ENCODE measurements at places on chromosomes 4 and X.
A peak's percentile ranks its signal among the peaks of the same experiment; 100 is the strongest.

- DNase-seq = no peak
Measured at GRCh38 chr4:180280726-180281297, 1962.4 kb upstream of the TENM3 start.

DNA sequence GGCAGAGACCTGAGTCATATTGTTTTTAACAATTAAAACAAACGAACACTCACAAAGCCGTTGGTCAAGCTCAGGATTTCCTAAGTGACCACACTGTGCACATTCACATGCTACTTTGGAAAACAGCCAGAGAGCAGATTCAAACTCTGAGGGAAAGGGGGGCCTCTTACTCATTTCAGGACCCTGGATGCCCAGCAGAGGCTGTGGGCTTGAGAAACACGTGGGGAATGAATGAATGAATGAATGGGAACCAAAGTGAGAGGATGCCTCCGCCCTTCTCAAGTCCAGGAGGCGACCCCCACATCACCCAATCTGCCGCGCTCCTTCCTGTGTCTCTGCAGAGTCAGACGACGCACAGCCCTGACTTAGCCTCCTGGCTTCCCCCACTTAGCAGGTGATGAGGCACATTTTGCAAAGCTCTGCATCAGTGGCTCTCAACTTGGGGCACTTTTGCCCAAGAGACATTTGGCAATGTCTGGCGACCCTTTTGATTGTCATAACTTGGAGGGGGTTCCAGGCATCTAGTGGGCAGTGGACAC, 76.0 kb downstream of the ABLIM2 start:
- no peak for DNase-seq

DNA sequence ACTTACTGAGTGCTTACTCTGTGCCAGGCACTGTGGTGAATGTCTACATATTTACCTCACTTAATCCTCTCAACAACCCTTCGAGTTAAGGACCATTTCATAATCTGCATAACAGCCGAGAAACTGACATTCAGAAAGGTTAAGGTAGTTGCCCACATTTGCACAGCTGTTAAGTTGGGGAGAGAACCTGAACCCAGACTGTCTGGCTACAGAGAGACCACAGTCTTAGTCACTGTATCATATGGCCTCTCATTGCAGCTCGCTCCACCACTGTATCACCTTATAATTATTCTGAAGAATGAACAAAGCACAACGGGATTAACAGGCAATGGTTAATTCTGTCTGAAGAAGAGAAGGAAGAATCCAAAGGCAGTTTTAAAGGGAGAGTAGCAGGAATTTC, 98.5 kb downstream of the ADGRA3 start:
- no peak for DNase-seq

- peak; percentile 72 for DNase-seq
Measured at GRCh38 chrX:14095702-14096101, 66.0 kb upstream of the GEMIN8 start.

DNA sequence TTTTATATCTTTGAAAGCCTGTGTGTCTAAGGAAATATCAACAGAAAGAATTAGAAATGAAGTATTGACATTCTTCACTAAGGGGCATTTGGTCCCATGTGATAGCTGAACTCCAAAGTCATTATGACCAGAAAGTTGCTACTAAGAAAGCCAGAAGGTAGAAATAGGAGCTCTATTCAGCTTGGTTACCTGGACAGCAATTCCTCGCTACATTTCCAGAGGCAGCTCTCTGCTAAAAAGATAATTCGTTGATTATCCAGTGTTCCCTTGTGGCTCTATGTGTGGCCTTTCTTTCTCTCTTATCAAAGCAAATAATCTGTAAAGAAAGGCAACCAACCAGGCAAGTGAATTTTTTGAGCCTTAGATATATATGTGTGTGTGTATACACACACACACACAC, 341.3 kb downstream of the ADGRL3 start:
- DNase-seq = no peak

GRCh38 chr4:3521621-3522325, 10.4 kb downstream of the LRPAP1 start:
- DNase-seq = no peak

- no peak for DNase-seq
Measured at GRCh38 chrX:132559101-132559500, 70.3 kb upstream of the MBNL3 start.

- DNase-seq = no peak
Measured at GRCh38 chrX:10120828-10121227, 35.9 kb upstream of the CLCN4 start.

GRCh38 chr4:4922441-4922840, 63.0 kb downstream of the MSX1 start:
- DNase-seq = no peak

GRCh38 chr4:138241281-138242075, 671 bp downstream of the SLC7A11 start:
- peak; percentile 21 for DNase-seq

DNA sequence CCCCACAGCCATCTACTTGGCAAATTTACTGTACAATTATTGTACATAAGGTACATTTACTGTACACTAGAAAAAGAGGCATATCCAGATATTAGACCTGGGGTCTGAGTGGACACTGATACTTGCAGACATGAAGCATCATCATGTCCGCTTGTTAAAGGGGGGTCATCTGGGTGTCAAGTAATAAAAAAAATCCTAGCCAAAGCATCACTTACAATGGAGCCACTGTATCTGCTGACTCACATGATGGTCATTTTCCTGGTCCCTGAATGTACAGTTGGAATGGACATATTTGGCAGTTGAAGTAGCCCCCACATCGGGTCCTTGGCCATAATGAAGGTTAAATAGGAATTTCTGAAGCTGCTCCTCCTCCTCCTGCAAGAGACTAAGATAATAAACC, 228.8 kb downstream of the THOC2 start:
- no peak for DNase-seq

GRCh38 chr4:165222651-165222994, 15.3 kb downstream of the KLHL2 start:
- DNase-seq = peak; percentile 75

GRCh38 chr4:123480706-123481418, 84.3 kb downstream of the SPRY1 start:
- peak; percentile 89 for DNase-seq

- DNase-seq = no peak
Measured at GRCh38 chrX:11722304-11722703, 35.7 kb upstream of the MSL3 start.

DNA sequence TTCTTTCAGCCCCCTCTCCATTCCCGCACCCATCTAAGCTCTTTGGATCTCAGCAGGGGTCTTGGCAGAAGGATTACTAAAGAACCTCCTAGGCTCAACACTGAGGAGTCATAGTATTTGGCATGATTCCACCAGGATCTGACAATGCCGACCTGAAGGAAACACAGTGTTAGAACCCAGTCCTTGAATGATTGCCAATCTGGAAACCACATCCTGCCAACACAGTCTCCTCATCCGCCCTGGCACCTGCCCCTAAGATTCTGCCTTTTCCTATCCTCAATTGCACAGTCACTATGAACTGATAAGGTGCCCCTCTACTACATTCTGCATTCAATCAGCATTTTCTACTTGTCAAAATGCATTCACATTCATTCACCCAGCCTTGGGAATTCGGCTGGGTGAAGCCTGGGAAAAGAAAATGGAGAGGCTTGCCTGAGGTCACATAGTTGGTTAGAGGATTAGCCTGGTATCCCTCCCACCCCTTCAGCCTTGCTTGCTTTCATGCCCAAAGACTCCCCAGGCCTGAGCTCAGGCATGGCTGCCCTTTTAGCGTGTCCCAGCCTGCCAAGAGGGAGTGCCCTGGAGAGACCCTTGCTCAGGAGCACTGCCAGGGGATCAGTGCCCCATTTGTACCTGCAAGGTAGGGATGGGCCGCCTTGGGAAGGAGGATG, 2.2 kb upstream of the CLDN2 start:
- peak; percentile 79 for DNase-seq

DNA sequence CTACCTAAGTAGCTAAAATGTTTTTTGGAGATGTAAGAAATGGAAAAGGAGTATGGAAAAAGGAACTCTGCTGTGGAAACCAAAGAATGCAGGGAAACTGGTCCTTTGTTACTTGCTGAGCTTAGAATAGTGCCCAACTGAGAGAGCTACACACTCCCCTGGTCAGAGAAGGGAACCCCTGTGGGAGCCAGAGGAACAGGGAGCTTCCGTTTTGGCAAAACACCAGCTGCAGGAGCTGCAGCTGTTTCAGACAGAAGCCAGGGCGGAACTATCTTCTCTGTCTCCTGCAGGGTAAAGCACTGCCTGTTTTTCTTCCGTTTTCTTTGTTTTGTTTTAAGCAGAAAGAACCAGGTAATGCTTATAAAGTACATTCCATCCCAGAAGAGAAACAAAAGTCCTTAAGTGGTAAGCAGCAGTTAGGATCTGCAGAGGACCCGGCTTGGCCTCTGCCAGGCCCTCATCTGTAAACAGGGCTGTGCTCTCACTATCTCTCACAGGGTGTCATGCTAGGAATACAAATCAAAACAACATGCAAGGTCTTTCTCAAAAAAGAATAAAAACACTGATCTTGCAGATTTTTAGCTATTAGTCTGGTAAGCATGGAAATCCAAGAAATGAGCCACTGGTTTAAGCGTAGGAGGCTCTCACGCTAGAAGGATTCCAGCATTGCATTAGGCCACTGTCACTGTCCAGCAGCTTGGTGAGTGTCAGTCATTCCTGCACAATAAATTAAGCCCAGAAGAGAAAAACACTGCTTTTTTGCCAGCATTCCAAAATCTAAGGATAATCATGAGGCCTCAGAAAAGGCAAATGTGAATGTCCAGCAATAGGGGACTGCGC, 76.1 kb downstream of the CHST7 start:
- peak; percentile 53 for DNase-seq

- DNase-seq = no peak
Measured at GRCh38 chr4:6395466-6396228, 76.8 kb downstream of the PPP2R2C start.

DNA sequence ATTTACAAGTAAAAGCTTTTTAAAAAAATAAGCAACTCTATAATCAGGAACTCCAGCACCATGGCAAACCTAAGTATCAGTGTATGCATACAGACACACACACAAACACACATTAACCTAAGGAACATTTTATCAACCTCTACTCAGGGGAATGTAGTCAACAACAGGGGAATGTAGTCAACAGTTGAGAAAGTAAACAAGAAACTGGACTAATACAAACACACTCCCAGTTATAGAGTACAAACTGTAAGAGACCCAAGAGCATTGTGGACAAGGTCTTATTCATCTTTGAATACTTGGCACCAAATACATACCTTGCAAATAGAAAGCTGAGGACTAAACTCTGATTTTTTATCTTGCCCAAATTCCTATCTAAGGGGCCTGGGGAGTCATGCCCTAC, 36.2 kb downstream of the PAPSS1 start:
- DNase-seq = no peak

GRCh38 chrX:46244451-46244850, 300.8 kb downstream of the ZNF674 start:
- no peak for DNase-seq

DNA sequence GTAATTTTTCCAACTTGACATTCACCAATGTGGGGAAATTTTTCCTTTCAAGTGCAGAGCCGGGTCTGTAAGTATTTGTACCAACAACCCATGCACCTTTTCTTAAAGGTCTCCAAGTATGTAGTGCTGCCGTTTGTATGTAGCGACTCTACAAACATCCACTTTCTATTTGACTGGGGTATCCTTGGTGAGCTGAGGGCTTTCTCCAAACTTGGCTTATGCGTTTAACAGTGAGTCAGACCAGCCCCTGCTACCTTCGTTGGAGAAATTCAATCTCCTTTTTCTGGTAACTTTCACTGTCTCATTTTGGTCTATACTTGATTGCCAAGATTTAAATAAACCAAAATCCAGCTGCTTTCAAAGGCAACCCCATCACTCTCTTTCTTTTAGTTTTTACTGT, 34.9 kb downstream of the MGST2 start:
- DNase-seq = no peak

GRCh38 chr4:186563761-186564160, 8.4 kb upstream of the MTNR1A start:
- DNase-seq = no peak

- DNase-seq = no peak
Measured at GRCh38 chr4:76953956-76954355, 4.4 kb downstream of the SEPTIN11 start.

- peak; percentile 34 for DNase-seq
Measured at GRCh38 chr4:183164963-183165362, 65.9 kb downstream of the WWC2 start.

- no peak for DNase-seq
Measured at GRCh38 chr4:138871555-138871875, 144.1 kb upstream of the NOCT start.

DNA sequence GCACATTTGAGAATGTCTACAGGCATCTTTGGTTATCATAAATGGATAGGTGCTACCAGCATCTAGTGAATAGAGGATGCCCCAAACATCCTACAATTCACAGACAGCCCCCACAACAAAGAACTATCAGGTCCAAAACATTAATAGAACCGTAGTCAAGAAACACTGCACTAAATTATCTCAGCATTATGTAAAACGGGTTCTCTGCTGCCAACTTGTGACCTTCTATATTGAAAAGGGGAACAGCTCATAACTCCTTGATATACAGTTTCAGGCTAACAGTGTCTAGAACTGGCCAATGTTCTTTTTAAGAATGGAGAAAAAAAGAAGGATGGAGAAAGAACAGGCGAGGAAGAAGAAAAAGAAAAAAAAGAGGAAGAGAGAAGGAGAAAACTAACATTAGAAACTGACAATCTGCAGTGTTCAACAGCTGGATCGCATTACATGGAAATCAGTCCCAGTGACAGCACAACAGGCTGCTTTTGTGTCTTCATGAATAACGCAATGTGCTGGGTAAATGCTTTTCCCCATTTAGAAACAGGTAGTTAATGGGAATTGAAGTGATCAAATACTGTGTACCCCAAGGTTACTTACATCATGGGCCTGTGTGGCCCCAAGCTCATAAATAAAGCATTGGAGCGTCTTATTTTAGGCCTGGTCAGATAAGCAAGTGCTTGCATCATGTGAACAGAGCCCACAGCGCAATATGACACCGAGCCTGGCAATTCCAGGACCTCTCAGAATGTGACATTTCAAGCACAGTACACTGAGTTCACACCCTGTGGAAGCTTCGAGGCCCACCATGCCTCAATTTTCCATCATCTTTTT, 339.5 kb downstream of the DHX15 start:
- peak; percentile 4 for DNase-seq

- peak; percentile 4 for DNase-seq
Measured at GRCh38 chrX:115988825-115989224, 181.7 kb upstream of the AGTR2 start.

DNA sequence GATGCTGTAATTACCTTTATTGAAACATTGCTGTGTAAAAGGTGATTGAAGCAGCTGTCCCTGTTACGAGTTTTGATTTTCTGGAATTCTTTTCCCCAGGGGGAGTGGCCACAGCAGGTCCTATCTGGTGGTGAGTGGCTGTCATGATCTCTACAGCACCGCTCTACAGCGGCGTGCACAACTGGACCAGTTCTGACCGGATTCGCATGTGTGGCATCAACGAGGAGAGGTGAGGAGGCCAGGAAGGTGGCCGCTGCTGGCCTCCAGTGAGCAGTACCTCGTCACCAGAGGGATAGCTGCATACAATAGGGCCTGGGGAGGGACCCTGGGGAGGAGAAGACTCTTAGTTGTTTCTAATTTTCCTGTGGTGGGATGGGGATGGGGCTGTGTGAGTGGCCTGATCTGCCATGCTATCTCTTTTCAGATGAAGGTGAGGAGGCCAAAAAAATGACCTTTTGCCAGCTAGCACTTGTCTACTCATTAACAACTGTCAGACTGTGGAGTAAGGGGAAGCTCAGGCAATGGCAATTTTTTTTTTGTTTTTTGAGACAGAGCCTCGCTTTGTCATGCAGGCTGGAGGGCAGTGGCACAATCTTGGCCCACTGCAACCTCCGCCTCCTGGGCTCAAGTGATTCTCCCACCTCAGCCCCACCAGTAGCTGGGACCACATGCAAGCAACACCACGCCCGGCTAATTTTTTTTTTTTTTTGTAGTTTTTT, 22.8 kb downstream of the BCORL1 start:
- DNase-seq = no peak

- DNase-seq = peak; percentile 57
Measured at GRCh38 chr4:39415678-39416283, 9.1 kb downstream of the KLB start.
